ENCODE measurements at places on chromosomes 13 and 19.

GRCh38 chr13:97135883-97136282, 86.2 kb upstream of the MBNL2 start:
- no peak for DNase-seq

- DNase-seq = no peak
These were observed 45.1 kb upstream of the SLC46A3 start for GRCh38 chr13:28763887-28764286.

DNA sequence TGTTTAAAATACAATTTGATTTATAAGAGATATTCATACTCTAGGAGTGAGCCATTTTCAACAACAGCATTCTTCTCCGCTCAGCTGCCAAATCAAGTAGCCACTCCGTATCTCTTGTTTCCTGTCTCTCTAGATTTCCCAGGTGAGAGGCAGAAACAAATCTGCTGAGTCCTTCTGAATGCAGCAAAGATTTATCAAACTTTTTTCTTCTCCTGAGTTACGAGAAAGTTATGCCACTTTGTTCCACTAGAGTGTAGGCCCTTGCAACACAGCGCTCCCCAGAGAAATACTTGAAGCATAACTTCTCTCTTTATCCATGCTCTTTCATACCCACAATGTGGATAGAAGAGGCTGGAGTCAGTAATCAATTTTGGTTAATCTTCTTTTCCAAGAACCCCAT, 1960.8 kb downstream of the OLFM4 start:
- DNase-seq = no peak

GRCh38 chr19:35785339-35785627, 9.9 kb downstream of the ARHGAP33 start:
- DNase-seq = no peak

GRCh38 chr13:25927363-25927762, 124.5 kb downstream of the SHISA2 start:
- DNase-seq = no peak

GRCh38 chr19:40139533-40140287, 49.0 kb upstream of the ZNF780A start:
- no peak for DNase-seq

GRCh38 chr19:54465426-54466109, 2.0 kb upstream of the LENG9 start:
- peak; percentile 47 for DNase-seq

GRCh38 chr13:110140099-110140498, 166.9 kb downstream of the COL4A1 start:
- no peak for DNase-seq

DNA sequence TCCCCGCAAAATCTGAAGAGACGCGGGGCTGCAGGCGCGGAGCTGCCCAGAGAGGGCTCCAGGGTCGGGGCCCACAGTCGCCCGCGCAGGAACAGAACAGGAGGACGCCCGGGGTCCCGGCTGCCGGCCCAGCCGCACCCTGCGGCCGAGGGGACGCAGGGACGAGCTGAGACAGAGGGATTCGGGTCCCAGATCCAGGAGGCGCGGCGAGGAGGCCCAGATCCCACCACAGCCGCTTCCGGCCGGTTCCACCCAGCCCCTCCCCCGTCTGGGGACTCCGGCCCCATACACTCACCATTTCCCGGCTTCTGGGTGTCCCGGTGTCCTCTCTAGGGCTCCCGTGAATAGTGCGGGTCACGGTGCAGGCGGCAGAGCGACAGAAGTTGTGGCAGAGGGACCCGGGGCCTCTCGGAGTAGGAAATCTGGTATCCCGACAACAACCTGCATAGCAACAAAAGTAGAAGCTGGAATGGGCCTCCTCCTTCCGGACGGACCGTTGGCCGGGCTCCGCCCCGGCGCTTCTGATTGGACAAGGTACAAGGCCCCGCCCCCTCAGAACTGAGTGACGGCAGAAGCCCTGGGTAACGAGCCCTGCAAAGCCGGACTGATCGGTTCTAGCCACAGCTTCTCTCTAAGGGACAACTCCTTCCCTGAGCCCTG, at the start of gene ZNF20:
Gene ZNF20 (minus strand): TSS at position 466 of the 660 bp plus-strand sequence. CDS start 168 bp downstream, at position 298.
- peak; percentile 86 for DNase-seq

GRCh38 chr13:43664700-43665191, 122.0 kb downstream of the ENOX1 start:
- no peak for DNase-seq

- no peak for DNase-seq
These were observed 11.9 kb upstream of the LILRB5 start for GRCh38 chr19:54268936-54269335.

GRCh38 chr13:52650731-52651130, 1.9 kb upstream of the SUGT1 start:
- DNase-seq = no peak

- no peak for DNase-seq
These were observed 3.0 kb downstream of the GADD45GIP1 start for GRCh38 chr19:12953799-12954611.

DNA sequence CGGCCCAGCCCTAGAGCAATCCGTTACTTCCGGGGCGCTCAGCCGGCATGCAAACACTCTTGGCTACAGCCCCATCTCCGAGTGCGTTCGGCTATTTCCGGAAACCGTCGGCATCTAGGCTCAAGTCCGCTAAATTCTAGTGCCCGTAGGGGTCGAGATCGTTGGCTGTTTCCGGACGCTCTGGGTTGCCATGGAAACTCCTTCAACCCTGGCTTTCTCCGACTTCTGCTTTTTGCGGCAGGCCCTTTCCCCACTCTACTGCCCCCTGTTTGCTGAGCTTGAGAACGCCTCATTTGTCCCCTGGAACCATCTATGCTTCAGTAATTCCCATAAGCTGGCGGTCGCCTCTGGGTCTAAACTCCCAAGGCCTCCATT, 534 bp upstream of the PIK3R2 start:
- peak; percentile 94 for DNase-seq

DNA sequence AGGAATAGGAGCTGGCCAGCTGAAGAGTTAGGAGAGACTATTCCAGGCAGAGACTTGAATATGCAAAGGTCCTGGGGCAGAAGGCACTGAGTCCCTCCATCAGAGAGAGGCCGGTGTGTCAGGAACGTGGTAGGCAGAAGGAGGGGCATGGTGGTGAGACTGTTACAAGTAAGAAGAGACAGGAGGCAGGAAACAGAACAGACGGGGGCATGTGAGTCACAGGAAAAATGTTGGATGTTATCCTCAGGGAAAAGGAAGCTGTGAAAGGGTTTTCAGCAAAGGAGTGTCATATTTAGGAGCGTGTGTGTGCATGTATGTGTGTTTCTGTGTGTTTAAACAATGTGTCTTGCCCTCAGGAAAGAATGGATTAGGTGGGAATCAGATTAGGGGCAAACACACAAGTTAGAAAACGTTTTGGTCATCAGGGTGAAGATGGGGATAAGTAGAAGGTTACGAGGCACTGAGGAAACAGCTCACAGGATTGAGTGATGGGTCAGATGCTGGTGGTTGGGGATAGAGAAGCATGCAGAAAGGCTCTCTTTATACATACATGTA, 1.1 kb downstream of the EDDM13 start:
- DNase-seq = no peak

DNA sequence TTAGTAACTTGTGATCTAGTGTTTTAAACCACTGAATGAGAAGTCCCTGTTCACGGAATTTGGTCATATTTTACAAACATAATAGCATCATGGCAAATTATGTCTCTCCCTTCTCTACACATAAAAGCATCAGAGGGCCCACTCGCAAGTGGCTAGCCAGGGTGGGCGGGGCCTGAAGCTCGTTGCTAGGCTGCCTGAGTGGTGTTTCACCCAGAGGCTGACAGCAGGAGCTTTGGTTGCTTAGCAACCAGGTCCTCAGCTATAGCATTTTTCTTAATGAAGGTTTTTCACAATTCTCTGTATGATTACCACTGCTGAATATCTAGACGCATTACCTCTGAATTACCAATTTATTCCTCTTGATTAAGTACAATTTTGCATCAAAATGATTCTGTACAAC, 126.5 kb downstream of the NALCN start:
- DNase-seq = no peak

DNA sequence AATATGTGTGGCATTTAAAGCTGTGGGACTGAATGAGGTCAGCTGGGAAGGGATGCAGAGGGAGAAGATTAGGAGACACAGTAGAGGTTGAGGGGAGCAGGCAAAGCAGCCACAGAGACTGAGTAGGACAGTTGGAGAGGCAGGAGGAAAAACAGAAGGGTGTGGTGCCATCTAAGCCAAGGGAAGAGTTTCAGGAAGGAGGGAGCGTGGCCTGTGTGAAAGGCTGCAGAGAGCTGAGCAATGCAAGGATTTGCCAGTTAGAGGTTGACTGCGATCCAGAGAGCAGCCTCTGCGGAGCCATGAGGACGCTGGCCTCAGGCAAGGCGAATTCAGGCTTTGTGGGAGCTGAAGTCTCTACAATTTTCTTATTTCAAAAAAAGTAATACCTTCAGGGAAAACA, 28.9 kb downstream of the SOX21 start:
- no peak for DNase-seq

GRCh38 chr13:89936256-89936655, 1411.2 kb upstream of the MIR17HG start:
- DNase-seq = no peak

DNA sequence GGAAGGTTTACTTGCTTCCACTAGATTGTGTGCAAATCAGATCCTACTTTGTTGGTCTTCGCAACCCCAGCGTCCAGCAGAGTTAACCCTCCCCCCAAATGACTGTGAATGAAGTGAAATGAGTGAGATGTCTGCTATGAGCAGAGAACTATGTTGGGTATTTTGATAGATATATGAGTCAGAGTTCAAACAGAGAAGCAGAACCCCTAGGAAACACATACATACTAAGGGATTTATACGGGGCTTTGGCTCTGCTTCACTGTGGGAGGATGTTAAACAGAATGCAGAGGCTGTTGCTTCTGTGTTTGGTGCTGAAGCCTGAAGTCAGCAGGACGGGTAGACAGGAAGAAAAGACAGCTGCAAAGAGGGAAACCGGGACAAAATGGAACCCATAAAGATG, 197.0 kb downstream of the MZT1 start:
- DNase-seq = no peak

- DNase-seq = no peak
These were observed 7.9 kb upstream of the ARHGAP33 start for GRCh38 chr19:35767288-35768081.

DNA sequence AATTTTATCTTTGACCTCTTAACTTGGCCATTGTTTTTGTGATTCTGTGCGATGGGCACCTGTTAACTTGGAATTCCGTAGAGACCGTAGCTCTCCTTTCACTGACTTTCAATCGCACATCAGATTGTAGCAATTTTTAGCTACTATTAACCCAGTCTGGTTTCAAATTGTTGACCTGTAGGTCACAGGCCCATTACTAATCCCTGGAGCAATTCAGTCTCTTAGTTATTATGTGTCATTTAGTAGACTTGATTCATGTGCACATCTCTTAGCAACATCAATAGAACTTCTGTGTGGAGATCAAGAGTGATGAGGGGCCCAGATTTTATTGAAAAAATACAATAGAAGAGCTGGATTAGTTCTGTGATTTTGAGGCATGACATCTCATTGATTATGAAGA, 549.6 kb upstream of the SLC10A2 start:
- no peak for DNase-seq

- no peak for DNase-seq
These were observed 78.4 kb downstream of the POU4F1 start for GRCh38 chr13:78524936-78525335.

- no peak for DNase-seq
These were observed 11.7 kb downstream of the NOP53 start for GRCh38 chr19:47756953-47757608.

DNA sequence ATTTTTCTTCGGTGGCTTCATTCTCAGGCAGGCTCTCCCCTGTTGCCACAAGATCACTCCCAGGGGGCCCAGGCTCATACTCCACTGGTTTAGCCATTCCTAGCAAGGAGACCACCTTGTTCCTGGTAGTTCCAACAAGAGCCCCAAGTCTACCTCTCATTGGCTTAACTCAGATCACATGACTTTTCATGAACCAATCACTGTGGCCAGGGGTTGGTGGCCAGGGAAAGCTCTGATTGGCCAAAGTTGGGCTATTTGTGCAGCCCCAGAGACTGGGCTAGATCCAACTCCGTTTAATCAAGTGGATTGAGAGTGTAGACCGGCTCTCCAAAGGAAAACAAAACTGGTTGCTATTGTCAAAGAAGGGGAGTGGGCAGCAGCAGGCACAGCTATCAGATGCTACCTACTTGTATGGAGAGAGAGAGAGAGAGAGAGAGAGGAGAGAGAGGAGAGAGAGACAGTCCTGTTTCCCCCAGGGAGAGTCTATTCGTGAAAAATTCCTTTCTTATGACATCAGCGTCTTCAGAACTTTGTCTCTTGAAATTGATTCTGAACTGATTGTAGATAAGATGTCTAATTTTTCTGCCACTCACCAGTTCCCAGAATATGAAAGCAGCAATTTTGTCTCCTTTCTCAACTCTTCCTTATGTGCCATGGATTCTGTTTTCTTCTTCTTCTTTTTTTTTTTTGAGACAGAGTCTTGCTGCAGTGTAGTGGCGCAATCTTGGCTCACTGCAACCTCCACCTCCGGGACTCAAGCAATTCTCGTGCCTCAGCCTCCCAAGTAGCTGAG, 5.9 kb downstream of the CEACAM19 start:
- DNase-seq = no peak

DNA sequence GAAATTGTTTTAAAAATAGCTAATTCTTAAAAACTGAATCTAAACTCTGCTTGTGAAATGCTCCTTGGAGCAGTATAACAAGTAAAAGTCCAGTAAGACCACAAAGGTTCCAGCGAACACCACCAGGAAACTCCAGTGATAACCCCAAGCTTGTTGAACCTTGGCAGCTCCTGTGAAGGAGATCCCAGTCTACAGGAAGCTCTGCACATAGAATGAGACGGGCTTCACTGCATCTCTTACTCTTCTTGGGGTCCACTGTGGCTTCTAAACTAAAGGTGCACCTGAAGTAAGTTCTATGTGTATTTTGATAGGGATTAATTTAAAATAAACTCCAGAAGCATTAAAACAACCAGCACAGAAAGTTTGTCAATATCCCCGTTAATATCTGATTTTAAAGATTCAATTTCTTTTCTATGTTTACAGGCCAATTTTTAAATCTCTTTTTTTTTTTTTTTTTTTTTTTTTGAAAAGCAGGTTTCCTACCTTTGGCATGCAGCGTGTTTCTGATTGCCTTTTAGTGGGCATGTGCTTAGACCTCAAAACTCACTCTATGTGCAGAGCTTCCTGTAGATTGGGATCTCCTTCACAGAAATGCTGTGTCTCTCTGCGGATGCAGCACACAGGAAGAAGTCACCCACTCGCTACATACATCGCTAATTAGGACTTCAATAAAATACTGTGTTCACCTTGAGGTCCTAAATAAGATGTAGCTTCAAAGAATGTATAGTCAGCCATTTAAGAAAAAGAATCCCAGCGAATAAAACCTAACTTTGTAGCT, 508.5 kb downstream of the KLF12 start:
- peak; percentile 44 for DNase-seq

- DNase-seq = no peak
These were observed 109.5 kb downstream of the COL4A1 start for GRCh38 chr13:110197471-110197870.

GRCh38 chr19:15666186-15666585, 6.7 kb upstream of the CYP4F12 start:
- no peak for DNase-seq

DNA sequence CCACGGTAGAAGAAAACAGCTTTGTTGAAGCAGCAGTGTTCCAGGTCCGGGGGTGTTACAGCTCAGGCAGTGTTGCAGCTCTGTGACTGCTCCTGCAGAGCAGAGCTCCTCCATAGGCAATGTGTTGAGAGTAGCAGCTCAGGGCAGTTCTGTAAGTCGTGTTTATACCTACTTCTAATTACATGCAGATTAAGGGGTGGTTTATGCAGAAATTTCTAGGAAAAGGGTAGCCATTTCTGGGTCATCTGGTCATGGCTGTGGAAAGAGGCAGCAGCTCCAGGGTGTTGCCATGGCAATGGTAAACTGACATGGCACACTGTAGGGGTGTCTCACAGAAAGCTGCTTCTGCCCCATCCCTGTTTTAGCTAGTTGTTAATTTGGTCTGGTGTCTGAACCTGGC, 316.4 kb downstream of the GPC5 start:
- no peak for DNase-seq
